Uterus (tissue), 4 donors: ENCODE measurements at places on chromosomes 11 and 22. TPM values are rescaled to one million over a fixed set of nuclear protein-coding genes. Genes with fewer than 3 reads are reported as not detected.

CARD16 gene
- not detected for total RNA-seq

DNA sequence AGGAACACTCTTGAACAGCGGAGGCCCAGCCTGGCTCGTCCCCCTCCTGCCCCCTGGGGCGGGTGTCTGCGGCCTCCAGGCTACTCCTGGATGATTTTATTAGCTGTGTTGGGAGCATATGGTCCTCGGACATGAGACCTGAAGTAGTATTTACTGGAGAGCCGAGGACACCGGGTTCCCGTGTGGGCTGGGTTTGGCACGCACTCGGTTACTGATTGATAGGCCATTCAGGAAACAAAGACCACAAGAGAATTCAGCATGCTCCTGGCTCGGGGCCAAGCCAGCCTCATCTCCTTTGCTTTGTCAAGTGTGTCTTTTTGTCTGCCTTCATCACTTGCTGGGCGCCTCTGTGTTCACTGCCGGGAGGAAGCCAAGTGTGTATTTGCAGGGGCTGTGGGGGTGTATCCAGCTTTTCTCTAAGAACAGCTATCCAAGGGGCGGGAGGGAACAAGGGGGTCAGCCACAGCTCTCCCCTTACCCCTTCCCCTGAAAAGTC lies 9.7 kb downstream of the FXYD2 start:
- H3K36me3 ChIP-seq, result no peaks in the 10 kb centered on the region
- H3K4me1 ChIP-seq, result peaks cover 6% of the 10 kb centered on the region
- peak; percentile 69 for DNase-seq
- no peaks in the 10 kb centered on the region for H3K27me3 ChIP-seq
- H3K27ac ChIP-seq, result peak overlapping the region; percentile 63

DNA sequence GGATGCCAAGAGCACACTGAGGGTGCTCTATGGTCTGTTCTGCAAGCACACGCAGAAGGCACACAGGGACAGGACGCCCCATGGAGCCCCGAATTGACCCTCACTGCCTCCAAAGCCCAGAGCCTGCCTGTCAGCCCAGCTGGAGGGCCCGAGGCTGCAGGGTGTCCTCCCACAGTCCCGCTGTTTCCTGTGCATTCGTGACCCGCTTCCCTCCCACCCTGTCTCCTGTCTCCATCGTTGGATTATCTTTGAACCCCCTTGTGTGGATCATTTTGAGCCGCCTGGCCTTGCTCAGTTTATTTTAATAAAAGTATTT lies 25.6 kb downstream of the PARVG start:
- H3K4me1 ChIP-seq, result peaks cover 7% of the 10 kb centered on the region
- no peak overlapping the region for H3K27ac ChIP-seq
- H3K36me3 ChIP-seq, result no peaks in the 10 kb centered on the region

- no peaks in the 10 kb centered on the region for H3K4me1 ChIP-seq
- no peaks in the 10 kb centered on the region for H3K36me3 ChIP-seq
- H3K27me3 ChIP-seq, result no peaks in the 10 kb centered on the region
- no peak overlapping the region for H3K27ac ChIP-seq
- no peak for DNase-seq
Observed at GRCh38 chr22:39264349-39265038, 19.7 kb upstream of the PDGFB start.

- no peaks in the 10 kb centered on the region for H3K36me3 ChIP-seq
- H3K4me3 ChIP-seq, result no peak within 1 kb of the TSS
- DNase-seq, result no peak
- H3K27me3 ChIP-seq, result no peaks in the 10 kb centered on the region
Observed at GRCh38 chr11:4704054-4704789, at the start of gene MMP26. Gene MMP26 (plus strand): TSS chr11:4704784.

- H3K4me1 ChIP-seq, result no peaks in the 10 kb centered on the region
- H3K27me3 ChIP-seq, result no peaks in the 10 kb centered on the region
- H3K27ac ChIP-seq, result no peak overlapping the region
Observed at GRCh38 chr11:96869207-96869606, 479.4 kb downstream of the JRKL start.

PDGFB gene
- 2.0 TPM for total RNA-seq

OR52I1 gene
- not detected for total RNA-seq

GRCh38 chr11:65559535-65559934 lies 1.4 kb upstream of the LTBP3 start:
- H3K36me3 ChIP-seq, result no peaks in the 10 kb centered on the region
- H3K4me3 ChIP-seq, result no peak overlapping the region
- peak overlapping the region; percentile 99 for H3K27ac ChIP-seq
- DNase-seq, result no peak
- no peaks in the 10 kb centered on the region for H3K27me3 ChIP-seq
- peaks cover 4% of the 10 kb centered on the region for H3K4me1 ChIP-seq

- no peak overlapping the region for H3K27ac ChIP-seq
- H3K4me3 ChIP-seq, result no peak overlapping the region
- H3K27me3 ChIP-seq, result no peaks in the 10 kb centered on the region
- H3K4me1 ChIP-seq, result no peaks in the 10 kb centered on the region
Observed at GRCh38 chr22:25364736-25365241, 145.3 kb downstream of the CRYBB2 start.

C11orf21 gene
- total RNA-seq, result not detected

CTNND1 gene
- 201 TPM for total RNA-seq

GRCh38 chr11:91308069-91308468 lies 916.5 kb upstream of the FAT3 start:
- no peaks in the 10 kb centered on the region for H3K4me1 ChIP-seq
- H3K27ac ChIP-seq, result no peak overlapping the region
- H3K4me3 ChIP-seq, result no peak overlapping the region

DNA sequence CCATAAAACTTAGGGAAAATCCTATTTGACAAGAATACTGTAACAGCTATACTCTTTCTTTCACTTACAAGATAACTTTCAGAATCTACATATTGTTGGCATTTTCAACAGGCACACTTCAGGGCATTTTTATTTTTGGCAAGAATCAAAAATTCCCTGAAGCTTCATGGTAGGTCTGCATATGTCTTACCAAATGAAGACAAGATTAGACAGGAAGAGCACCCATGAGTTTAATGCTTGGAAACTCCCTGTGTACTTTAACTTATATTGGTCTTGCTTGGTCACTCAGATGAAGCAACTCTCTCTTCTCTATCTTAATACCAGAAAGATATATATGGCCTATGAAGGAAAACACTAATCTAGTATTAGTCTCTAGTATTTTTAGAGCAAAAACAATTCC lies 137.7 kb downstream of the ATG16L2 start:
- H3K27ac ChIP-seq, result no peak overlapping the region
- no peaks in the 10 kb centered on the region for H3K4me1 ChIP-seq
- no peak for DNase-seq
- H3K36me3 ChIP-seq, result no peaks in the 10 kb centered on the region
- H3K4me3 ChIP-seq, result no peak overlapping the region

- H3K36me3 ChIP-seq, result no peaks in the 10 kb centered on the region
- peak overlapping the region; percentile 77 for H3K27ac ChIP-seq
- DNase-seq, result peak; percentile 86
- H3K27me3 ChIP-seq, result no peaks in the 10 kb centered on the region
Observed at GRCh38 chr22:18031695-18032454, 7.5 kb upstream of the MICAL3 start.

- no peaks in the 10 kb centered on the region for H3K36me3 ChIP-seq
- DNase-seq, result no peak
- H3K4me1 ChIP-seq, result no peaks in the 10 kb centered on the region
Observed at GRCh38 chr22:45334068-45334467, 24.3 kb downstream of the FAM118A start.

GRCh38 chr11:123235656-123236261 lies 40.7 kb upstream of the CLMP start:
- H3K36me3 ChIP-seq, result no peaks in the 10 kb centered on the region
- no peaks in the 10 kb centered on the region for H3K4me1 ChIP-seq
- peak overlapping the region; percentile 69 for H3K27ac ChIP-seq
- no peaks in the 10 kb centered on the region for H3K27me3 ChIP-seq
- no peak overlapping the region for H3K4me3 ChIP-seq
- peak; percentile 71 for DNase-seq

KRTAP5-7 gene
- not detected for total RNA-seq

CTSF gene
- 88.1 TPM for total RNA-seq

DNA sequence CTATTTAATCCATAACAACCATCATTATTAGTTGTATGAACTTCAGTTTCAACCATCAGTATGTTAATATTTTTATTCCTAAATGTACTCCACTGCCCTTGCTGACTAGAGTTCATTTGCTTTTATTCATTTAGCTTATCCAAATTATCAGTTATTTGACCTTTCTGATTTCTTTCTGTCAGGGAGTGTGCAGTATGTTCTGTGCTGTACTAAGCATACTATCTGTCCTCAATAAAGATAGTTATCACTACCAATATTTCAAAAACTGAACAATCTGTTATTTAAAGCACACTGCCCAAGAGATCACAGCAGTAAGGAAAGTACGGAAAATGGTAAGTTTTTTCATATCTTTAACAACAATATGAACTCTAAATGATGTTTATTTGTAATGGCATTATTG lies 8.3 kb downstream of the SLC36A4 start:
- no peaks in the 10 kb centered on the region for H3K27me3 ChIP-seq
- no peak overlapping the region for H3K4me3 ChIP-seq

- no peak overlapping the region for H3K27ac ChIP-seq
- H3K27me3 ChIP-seq, result no peaks in the 10 kb centered on the region
- no peak overlapping the region for H3K4me3 ChIP-seq
- no peaks in the 10 kb centered on the region for H3K4me1 ChIP-seq
- no peaks in the 10 kb centered on the region for H3K36me3 ChIP-seq
- no peak for DNase-seq
Observed at GRCh38 chr11:42596576-42597145, 715.1 kb upstream of the API5 start.

DNA sequence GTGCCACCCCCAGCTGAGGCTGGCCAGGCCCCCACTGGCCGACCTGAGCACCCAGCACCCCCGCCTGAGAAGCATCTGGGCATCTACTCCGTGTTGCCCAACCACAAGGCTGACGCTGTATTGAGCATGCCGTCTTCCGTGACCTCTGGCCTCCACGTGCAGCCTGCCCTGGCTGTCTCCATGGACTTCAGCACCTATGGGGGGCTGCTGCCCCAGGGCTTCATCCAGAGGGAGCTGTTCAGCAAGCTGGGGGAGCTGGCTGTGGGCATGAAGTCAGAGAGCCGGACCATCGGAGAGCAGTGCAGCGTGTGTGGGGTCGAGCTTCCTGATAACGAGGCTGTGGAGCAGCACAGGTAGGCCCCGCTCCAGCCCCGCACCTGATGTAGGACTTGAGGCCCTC lies 4.7 kb downstream of the ZBTB16 start:
- H3K4me3 ChIP-seq, result peak overlapping the region; percentile 98
- no peaks in the 10 kb centered on the region for H3K36me3 ChIP-seq
- H3K27ac ChIP-seq, result peak overlapping the region; percentile 18
- no peaks in the 10 kb centered on the region for H3K27me3 ChIP-seq
- DNase-seq, result no peak
- H3K4me1 ChIP-seq, result no peaks in the 10 kb centered on the region

GRCh38 chr11:28517621-28518020 lies 409.4 kb downstream of the METTL15 start:
- no peaks in the 10 kb centered on the region for H3K4me1 ChIP-seq
- H3K27me3 ChIP-seq, result no peaks in the 10 kb centered on the region
- no peaks in the 10 kb centered on the region for H3K36me3 ChIP-seq
- H3K4me3 ChIP-seq, result no peak overlapping the region
- no peak overlapping the region for H3K27ac ChIP-seq
